ENCODE measurements at places on chromosomes 1 and 21.

- no peak for DNase-seq
These were observed 9.6 kb downstream of the DISC1 start for GRCh38 chr1:231636157-231636556.

- DNase-seq, result no peak
These were observed 2.4 kb upstream of the MFSD2A start for GRCh38 chr1:39952359-39953110.

- no peak for DNase-seq
These were observed 736.2 kb downstream of the PTPRU start for GRCh38 chr1:29972421-29973053.

- no peak for DNase-seq
These were observed 5.1 kb upstream of the GNG12 start for GRCh38 chr1:67838180-67838910.

DNA sequence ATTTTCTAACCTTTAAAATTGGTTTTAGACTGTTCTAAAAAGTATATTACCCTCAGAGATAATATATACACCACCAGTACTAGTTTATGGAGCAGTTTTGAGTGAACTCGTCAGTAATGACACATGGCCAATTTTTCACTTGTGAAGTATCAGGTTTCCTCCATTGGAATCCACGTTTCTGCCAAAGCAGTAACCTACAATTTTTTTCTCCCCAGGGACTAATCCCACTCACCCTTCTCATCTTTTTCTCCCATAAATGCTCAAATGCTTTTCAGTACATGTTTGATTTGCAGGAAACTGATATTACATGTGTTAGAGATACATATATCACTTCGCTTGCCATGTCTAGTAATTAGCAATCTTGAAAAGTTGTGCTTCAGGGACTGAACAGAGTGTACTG, 94.1 kb downstream of the COL24A1 start:
- DNase-seq, result no peak

DNA sequence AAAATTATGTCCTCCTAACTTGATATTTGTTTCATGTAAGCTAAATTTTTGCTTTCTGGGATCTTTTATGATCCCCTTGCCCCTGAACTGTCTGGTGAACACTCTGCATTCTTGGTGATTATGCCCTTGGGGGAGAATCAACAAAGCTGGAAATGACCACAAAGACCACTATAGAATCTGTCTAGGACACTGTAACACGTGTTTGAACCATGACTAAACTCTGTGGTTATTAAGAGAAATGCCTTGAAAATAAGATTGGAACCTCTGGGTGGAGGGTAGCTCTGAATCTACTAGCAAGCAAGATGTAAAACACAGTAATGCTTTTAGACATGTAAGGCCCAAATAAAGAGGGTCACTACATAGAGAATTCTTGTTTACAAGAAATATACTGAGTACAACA, 237.5 kb downstream of the HMCN1 start:
- no peak for DNase-seq

DNA sequence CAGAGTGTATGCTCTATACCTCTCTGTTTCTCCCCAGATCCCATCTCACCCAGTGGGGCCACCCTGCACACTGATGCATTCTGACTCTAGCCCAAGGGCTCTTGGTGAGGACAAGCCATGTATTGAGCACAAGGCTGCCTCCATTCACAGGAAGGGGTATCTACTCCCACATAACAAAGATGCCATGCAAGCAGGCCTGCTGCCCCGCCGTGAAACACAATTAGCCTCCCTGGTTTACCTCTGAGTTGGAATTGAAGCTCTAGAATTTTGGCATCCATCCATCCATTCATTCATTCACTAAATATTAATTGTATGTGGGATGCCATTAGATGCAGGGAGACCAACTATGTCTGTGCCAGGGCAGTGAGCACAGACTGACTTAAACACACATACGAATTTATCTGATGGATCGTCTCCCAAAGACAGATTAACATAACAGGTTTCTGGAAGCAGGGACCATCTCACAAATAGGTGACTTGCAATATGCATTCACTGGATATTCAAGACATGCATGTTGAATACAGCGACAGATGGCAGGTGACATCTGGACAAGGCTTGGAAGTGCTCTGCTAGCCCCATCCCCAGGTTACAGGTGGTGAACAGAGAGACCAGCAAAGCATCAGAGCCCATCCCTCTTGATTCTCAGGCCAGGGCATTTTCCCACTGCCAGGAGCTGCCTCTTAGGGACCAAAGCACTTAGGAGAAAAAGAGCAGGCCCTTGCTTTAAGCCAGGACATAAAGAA, 34.3 kb downstream of the TRABD2B start:
- DNase-seq, result no peak

DNA sequence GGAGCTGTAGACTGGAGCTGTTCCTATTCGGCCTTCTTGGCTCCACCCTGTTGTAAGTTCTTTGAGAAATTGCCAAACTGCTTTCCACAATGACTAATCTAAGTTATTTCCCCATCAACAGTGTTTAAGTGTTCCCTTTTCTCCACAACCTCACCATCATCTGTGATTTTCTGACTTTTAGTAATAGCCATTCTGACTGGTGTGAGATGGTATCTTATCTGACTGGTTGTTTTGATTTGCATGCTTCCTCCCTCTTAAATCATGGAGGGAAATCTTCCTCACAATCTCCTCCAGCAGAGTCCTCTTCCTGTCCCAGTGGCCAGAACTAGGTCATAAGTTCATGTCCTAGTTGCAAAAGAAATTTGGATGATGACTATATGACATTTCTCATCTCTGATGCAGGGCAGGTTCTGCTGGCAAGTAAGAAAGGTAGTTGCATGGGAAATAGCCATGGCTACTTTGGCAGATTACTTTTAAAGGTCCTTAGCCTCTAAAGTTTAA, 294.0 kb downstream of the LRRC40 start:
- no peak for DNase-seq

GRCh38 chr1:197638316-197638715, 137.0 kb downstream of the DENND1B start:
- DNase-seq, result no peak

DNA sequence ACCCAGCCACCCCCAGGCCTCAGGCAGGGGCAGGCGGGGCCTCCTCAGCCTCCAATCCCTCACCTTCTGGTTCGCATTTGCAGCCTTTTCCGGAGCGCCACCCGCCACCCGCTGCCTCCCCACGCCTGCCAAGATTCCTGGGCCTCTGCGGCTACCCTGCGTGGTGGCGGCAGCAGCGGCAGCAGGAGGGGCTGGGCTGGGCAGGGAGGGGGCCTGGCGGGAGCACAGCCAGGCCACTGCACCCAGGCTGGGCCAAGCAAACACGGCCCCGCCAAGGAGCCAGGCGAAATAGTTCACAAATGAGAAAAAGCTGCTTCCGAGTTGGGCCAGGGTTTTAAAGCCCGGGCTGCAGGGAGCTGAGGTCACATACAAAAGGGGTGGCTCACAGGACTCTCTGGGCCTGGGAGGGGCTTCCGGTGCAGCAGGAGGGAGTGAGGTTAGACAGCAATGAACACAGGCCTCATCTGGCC, 9.8 kb downstream of the COL8A2 start:
- DNase-seq, result no peak

DNA sequence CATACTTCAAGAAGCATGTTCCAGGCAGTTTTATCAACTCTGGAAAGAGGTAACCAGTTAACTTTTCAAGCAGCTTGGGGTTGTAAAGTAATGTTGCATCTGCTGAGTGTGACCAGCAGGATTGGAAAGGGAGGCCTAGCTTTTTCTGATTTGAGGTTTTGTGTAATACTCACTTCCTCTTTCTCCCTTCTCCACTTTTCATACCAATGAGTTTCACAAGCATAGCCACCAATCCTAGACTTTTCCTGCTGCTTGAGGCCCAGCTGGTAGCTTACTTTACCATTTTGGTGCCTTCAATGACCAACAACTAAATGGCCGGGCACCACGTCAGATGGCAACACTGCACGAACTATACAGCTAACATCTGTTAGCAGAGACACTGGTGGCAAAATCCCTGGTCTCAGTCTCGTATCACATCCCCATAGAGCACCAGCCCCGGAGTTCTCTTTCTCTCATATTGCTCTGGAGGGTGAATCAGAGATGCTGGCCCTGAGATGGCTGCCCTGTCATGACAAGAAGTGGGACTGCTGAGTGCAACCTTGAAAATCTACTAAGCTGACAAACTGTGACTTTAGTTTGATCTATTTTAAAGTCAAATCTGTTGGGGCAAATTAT, 14.8 kb upstream of the GPR88 start:
- DNase-seq, result no peak

DNA sequence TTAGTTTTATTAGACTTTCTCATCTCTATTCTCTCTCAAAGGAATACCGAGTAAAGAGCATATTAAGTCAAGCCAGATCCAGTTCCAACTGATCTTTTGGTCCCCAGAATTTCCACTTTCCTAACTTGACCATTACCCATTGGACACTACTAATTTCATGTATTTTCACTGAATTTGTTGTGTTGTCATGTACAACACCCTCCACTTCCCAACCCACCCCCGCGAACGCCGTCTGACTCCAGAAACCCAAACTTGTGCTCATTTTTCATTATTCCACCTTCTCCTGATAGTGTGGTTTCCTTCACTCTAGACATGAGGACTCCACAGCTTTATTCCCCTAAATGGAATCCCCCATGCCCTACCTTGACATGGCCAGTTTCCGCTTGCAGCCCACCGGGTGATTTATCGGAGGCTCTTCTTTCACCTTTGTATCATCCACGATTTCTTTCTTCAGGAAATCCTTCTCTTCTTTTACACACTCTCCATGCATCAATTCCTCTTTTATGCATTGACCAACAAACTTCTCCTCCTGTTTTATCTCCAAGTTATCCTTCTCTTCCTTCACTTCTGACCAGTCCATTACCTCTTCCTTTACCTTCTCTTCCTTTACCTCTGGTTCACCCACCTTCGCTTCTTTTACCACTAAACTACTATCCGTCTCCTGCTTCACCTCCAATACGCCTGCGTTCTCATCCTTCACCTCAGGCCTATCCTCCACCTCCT, 805 bp downstream of the ZNHIT6 start:
- no peak for DNase-seq

- peak; percentile 44 for DNase-seq
These were observed 662 bp downstream of the SCAF4 start for GRCh38 chr21:31731056-31731856.

DNA sequence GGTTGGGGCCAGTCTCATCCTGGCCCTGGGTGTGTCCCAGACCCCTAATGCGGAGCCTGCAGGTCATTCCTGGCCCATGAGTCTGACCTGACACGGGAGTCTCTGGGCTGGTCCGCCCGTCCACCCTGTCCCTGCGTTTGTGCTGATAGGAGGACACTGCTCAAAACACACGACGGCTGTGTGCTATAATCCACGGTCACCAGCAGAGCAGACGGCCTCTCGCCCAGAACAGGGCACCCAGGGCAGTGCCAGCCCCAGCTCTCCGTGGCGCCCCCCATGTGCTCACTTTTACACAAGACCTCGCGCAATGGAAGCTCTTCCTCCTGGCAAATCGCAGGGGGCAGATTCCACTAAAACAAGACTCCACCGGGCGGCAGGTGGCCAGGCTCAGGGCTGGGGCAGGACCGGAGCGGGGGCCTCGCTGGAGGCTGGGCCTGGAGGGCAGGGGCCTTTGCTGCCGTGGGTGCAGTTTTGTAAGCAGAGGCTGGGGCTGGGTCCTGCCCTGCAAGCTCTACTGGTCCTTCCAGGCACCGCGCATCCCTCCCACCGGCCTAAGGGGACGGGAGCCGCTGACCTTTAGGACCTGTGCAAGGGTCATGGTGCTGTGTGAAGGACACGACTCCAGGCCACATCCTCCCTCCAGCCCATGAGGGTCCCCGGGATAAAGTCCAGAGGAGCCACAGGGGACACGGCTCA, 10.6 kb upstream of the SLC19A1 start:
- no peak for DNase-seq

DNA sequence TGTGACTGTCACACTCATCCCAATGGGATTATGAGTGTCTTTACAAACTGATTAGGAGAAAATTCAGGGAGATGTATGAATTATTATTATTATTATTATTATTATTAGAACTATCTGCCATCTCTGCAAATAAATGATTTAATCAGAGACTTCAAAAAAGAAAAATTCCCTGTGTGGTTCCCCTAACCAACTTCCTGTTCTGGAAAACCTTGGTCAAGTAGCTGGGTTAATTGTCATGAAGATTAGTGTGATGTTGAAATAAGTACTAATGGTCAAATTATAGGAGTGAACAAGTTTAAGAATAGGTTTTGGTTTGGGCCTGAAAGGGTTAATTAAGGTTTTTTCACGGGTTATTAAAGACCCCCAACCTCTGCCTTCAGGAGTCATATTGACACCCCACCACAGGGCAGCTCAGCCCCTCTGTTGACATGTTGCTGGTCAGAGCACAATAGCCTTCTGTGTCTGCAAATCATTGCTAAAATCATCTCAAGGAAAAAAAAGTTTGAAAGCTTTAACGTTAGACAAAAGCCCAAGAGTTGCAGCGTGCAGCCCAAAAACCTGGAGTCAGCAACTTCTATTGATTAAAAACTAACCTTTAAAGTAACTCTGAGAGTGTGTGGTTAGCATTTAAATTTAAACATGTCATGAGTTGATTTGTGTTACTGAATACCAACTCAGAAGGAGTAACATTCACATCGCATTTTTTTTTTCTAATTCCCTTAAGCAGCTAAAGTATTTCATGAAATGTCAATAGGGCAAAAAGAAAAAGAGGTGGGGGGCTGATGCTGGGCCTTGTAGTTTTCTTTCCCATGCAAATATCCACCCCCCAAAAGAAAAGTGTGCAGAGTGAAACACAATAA, 272.5 kb downstream of the TM2D1 start:
- DNase-seq, result no peak

DNA sequence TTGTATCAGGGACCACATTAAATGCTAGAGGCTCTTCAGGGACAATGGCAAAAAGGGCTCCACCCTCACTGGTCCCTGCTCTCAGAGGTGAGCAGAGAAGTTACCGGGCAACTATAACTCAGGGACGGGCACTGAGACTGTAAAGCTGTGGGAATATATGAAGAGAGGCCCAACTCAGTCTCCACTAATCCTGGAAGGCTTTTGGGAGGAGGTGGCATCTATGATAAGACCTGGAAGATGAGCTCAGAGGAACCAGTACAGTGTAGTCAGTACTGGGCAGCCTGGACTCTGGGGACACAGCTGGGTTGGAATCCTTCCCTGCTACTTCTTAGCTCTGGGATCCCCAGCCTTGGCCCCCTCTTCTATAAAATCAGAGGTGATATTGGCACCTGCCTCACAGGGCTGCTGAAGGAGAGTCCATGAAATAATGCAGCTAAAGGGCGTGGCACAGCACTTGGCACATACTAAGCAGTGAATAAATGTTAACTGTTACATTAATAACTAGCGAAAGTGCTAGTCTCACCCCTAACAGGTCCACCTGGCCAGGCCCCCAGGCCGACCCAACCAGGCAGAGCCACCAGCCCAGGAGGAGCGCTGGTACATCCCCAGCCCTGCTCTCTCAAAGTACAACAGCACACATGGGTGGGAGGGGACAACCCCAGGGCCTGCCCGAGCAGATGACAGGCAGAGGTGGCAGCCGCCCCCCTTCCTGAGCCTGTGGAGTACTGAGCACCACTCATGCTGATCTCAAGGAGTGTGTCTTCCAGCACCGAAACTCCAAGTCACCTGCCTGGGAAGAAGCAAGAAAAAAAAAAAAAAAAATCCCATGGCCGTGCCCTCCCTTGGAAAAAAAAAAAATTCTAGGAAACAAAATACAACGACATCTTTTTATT, 62.7 kb downstream of the CASZ1 start:
- peak; percentile 13 for DNase-seq

Data from stimulated activated CD4-positive, alpha-beta T cell treated with anti-CD3 and anti-CD28 coated beads, TNF-alpha, amount 100 ng/mL, for 24 hours (primary cell).